T-helper 2 cell treated with Interferon-gamma antibody and Interleukin-4, amounts not matched to agents 5 μg/mL and 100 μg/mL, for 36 hours (primary cell): ENCODE measurements at places on chromosomes 2 and 18.

GRCh38 chr2:67290451-67291290 lies 106.5 kb upstream of the ETAA1 start:
- no peaks in the 10 kb centered on the region for H3K4me1 ChIP-seq
- H3K27me3 ChIP-seq: no peaks in the 10 kb centered on the region
- no peak overlapping the region for H3K4me3 ChIP-seq
- no peaks in the 10 kb centered on the region for H3K36me3 ChIP-seq
- H3K27ac ChIP-seq: no peak overlapping the region
- DNase-seq: no peak

DNA sequence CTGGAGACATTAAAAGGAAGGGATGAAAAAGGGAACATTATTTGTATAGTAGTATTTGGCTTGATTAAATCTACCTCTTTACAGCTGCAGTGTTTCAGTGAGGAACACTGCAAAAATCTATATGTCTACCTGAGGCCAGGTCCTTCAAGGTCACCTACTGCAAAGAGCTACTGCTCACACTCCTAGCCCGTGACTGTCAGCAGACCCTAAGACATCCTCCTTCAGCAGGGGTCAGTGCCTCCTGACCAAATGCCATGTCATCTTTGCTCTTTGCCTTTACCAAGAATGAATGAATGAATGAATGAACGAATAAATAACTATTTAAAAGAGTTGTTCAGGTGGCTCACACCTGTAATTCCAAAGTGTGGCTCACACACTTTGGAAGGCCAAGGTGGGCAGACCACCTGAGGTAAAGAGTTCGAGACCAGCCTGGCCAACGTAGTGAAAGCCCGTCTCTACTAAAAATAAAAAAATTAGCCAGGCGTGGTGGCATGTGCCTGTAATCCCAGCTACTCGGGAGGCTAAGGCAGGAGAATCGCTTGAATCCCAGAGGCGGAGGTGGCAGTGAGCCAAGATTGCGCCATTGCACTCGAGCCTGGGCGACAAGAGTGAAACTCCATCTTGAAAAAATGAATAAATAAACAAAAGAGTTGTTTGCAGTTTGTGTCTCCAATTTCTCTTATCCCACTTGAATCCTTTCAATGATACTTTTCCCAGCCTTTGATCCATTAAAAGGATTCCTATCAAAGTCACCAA lies 84.3 kb upstream of the GRB14 start:
- H3K27me3 ChIP-seq: no peaks in the 10 kb centered on the region
- no peak overlapping the region for H3K27ac ChIP-seq
- no peaks in the 10 kb centered on the region for H3K36me3 ChIP-seq
- H3K4me3 ChIP-seq: no peak overlapping the region
- H3K4me1 ChIP-seq: no peaks in the 10 kb centered on the region

DNA sequence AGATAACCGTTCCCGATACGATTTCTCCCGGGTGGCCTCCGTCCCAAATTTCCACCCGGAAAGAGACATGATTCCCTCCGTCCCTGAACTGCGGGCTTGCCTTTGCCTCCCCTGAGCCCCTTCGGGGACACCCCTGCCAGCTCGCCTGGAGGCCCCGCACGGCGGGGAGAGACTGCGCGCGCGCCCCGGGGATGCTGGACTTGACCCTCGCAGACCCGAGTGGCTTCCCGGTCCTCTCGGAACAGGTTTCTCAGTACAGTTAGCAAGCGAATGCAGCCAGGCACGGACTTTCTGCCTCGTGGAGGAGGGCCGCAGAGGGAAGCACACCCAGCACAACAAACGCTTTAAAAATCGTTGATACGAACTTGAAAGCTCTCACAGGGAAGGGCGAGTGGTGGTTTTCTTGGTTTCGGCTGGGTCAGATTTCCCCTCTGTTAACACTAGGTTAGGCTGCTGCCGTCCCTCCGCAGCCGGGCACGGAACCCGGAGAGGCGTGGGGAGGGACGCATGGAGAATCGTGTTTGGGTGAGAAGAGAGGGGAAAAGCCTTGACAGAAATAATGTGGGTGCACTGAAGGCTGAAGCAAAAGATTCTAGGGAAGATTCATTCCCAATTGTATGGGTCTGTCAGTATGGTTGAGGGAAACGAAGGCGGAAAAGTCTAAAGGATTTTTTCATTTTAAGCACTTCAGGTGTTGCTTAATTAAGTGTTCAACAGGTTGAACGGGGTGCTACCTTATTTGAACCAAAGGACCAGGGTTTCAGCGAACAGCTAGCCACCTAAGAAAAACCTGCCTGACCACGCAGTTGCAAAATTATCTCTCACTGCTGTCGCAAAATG lies 916 bp downstream of the TNFRSF11A start:
- peaks cover 54% of the 10 kb centered on the region for H3K4me1 ChIP-seq
- H3K27me3 ChIP-seq: peaks cover 34% of the 10 kb centered on the region
- DNase-seq: no peak

DNA sequence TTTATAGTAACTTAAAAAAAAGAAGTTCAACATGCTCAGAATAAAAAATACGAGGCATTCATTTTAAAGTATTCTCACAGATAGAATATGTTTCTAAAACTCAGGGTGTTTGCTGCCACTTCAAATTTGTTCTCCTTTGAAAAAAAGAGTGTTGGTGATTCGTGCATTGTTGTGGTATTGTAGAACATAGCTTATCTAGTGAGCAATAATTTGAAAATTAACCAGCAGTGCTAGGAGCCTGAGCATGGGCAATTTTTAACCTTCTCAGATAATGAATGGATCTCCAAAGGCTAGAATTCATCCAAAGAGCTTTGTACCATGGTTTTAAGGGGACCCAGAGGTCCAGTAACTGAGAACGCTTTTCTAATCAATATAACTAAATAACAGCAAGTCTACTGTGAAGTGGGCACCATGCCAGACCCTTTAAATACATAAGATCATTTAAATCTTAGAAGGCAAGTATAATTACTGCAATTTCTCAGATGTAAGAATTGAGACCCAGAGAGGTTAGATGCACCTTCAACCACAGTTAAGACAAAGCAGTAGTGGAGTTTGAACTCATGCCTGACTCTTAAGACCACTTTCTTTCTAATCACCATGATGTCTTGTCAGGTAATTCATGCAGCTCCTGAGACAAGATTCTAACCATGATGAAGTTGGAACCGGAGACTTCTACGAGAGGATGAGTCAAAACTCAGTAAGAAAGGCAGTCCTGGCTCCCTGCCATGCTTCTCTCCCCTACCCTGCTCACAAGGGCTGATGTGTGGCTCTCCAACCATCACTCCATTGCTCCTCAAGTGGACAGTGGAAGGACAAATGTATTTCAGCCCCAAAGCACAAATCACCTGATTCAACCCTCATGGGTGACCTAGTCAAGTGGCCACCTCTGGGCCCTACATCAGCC lies 3.4 kb downstream of the CYRIA start:
- H3K27me3 ChIP-seq: peaks cover 30% of the 10 kb centered on the region
- H3K27ac ChIP-seq: no peak overlapping the region
- peaks cover 24% of the 10 kb centered on the region for H3K4me1 ChIP-seq
- DNase-seq: no peak
- H3K4me3 ChIP-seq: no peak overlapping the region

DNA sequence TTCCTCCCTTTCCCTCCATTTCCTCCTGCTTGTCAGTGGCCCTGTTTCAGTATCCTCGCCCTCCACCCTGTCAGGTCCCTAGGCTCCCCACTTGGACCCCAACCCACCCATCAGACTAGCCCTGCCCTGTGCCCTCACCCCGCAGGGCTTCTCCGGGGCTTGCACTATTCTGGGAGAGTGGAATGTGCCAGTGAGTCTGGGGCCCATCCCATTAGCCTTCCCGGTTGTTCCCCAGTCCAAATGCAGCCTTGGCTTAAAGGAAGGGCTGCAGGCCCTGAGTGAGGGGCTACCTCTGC lies 45.5 kb downstream of the MYO7B start:
- no peaks in the 10 kb centered on the region for H3K4me1 ChIP-seq
- H3K27ac ChIP-seq: no peak overlapping the region
- H3K4me3 ChIP-seq: no peak overlapping the region
- H3K27me3 ChIP-seq: peaks cover 4% of the 10 kb centered on the region
- no peak for DNase-seq
